ENCODE measurements at places on chromosomes 1 and 21.

GRCh38 chr1:56194701-56195300 is 384.6 kb downstream of the PLPP3 start:
- DNase-seq = no peak

GRCh38 chr1:77143529-77144121 is 75.6 kb downstream of the PIGK start:
- no peak for DNase-seq

DNA sequence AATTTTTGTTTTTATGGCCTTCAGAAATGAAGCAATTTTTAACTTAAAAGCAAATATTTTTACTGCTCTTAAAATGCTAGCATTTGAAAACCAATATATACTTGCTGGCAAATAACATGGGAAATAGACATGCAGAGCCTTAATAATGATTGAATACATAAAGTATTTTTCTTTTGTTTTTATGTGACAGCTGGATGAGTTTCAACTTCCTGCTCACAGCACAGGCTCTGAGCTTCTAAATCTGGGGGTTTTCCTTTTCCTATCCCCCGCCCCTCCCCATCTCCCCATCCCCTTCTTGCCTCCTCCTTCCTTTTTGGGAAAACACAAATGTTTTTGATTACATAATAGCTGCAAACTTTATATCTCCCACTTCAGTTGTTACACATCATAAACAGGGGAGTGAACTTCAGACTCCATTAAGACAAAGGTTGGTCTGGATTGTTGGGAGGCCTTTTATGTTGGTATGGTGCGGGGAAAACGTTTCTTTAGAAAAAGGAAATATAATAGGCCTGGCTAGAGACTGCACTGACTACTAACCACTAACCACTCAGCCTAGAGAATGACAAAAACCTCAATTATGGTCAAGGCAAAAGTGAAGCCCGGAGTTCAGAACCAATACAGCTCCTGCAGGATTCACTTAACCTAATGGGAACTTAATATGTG is 116.1 kb upstream of the GORAB start:
- DNase-seq = no peak

DNA sequence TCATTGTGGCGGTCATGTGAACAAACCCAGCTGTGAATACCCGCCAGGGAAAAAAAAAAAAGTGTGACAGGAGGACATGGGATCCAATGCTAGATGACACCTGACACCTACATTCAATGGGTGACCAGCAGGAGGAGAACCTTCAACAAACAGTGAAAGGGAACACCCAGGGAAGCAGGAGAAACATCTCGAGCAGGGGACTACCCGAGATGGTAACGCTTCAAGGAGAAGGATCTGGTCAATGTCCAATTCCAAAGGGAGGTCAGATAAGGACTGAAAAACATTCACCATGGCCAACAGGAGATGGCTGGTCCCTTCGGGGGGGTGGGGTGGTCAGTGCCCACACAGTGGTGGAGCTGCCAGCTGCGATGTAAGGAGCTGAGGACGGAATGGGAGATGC is 46.3 kb downstream of the PTPN14 start:
- DNase-seq = no peak

DNA sequence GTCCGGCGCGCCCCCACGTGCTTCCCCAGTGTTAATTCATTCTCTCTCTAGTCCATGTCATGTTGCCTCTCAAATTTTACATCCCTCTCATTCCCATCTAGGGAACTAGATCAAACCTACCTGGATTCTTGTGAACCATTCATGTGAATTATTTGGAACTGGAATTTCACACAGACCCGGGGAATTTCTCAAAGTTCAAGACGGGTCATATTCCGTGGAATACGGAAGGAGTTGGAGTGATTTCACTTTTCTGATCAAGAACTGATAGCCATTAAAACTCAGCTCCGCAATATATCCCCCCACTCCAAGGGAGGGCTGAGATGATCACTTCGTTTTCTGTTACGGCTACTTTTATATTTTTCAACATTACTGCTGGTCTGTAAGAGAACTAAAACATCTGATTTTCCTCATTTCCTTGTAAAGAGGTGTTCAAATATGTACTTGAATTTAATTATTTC is 1.0 kb upstream of the ENO1 start:
- no peak for DNase-seq

- DNase-seq = no peak
Observed at GRCh38 chr1:81312272-81312754, 488.4 kb upstream of the ADGRL2 start.

- DNase-seq = no peak
Observed at GRCh38 chr1:4005431-4005830, 105.4 kb upstream of the C1orf174 start.

DNA sequence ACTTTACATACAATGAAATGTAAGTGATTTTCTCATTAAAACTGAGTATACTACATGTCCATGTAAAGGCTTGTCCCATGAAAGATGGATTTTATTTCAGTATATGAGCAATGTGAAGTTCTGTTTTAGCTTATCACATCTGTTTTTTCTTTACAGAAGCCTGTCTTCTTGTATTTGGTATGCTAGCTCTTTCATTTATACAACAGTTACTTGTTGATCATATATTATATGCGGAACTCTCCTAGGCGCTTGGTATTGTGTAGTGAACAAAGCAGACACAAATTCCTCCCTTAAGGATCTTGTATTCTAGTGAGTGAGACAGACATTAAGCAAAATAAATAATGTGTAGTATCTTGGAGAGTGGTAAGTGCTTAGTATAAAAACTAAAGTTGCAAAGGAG is 10.6 kb downstream of the MAP3K21 start:
- DNase-seq = no peak

GRCh38 chr1:116340506-116341231 is 32.4 kb upstream of the ATP1A1 start:
- DNase-seq = no peak

DNA sequence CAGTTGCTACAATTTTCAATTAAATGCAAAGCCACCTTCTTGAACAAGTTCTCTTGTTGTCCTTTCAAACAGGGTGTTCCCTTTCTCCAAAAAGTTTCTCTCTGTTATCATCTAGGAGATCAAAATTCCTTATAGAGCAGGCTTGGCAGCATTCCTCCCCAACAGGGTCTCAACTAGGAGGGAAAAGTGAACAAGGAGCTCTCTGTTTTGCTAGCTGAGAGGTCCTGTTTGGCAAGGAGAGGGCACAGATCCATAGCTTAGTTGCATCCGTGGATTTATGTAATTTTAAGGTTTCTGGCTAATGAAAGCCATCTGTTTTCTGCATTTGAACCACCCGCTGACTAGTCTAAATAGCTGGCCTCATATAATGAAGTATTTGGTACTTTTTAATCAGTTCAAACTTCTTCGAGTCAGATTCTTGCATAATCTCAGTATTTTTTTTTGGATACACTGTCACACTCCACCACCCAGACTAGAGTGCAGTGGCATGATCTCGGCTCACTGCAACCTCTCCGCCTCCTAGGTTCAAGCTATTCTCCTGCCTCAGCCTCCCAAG is 54.0 kb downstream of the APP start:
- no peak for DNase-seq

DNA sequence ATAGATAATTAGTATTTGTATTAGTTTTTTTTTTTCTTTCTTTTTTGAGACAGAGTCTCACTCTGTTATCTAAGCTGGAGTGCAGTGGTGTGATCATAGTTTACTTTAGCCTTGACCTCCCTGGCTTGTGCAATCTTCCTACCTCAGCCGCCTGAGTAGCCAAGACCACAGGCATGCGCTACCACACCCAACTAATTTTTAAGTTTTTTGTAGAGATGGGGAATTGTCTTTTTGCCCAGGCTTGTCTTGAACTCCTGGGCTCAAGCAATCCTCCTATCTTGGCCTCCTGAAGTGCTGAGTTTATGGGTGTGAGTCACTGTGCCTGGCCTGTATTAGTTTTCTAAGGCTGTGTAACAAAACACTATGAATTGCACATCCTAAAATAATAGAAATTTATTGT is 58.3 kb downstream of the MSH4 start:
- no peak for DNase-seq
